ENCODE measurements at places on chromosomes 6 and 20. TPM values are rescaled to one million over a fixed set of nuclear protein-coding genes. Genes with fewer than 3 reads are reported as not detected.

Gene ID1
- 683 TPM for polyA plus RNA-seq

Gene GPX6
- not detected for polyA plus RNA-seq

Gene RFX6
- polyA plus RNA-seq, result 0.06 TPM

Gene CCNC
- 22.7 TPM for polyA plus RNA-seq

Gene MGME1
- polyA plus RNA-seq, result 8.9 TPM

Gene TMEM170B
- polyA plus RNA-seq, result 2.7 TPM

Gene ZSCAN31
- polyA plus RNA-seq, result 10.1 TPM

Gene ADGB
- polyA plus RNA-seq, result not detected

Gene TSHZ2
- polyA plus RNA-seq, result 6.5 TPM

Gene SIGLEC1
- polyA plus RNA-seq, result 7.6 TPM

Gene LY6G6F
- polyA plus RNA-seq, result not detected

Gene ARHGAP40
- 0.92 TPM for polyA plus RNA-seq

Gene LTB
- 1.4 TPM for polyA plus RNA-seq

Gene POPDC3
- polyA plus RNA-seq, result 0.37 TPM

Gene SLC17A3
- not detected for polyA plus RNA-seq

Gene NSFL1C
- 57.3 TPM for polyA plus RNA-seq

Gene CD109
- polyA plus RNA-seq, result 7.0 TPM

Gene ACTL10
- 2.5 TPM for polyA plus RNA-seq

Gene PSMB9
- 53.0 TPM for polyA plus RNA-seq

Gene DDO
- 2.0 TPM for polyA plus RNA-seq

Gene RTN4IP1
- 4.3 TPM for polyA plus RNA-seq

Gene CFB
- 39.6 TPM for polyA plus RNA-seq

Gene HLA-DPA1
- polyA plus RNA-seq, result 51.6 TPM

Gene STMND1
- polyA plus RNA-seq, result not detected

Gene AMD1
- 37.0 TPM for polyA plus RNA-seq

Gene SCRT2
- not detected for polyA plus RNA-seq

Gene APCDD1L
- 5.6 TPM for polyA plus RNA-seq
